ENCODE measurements at places on chromosomes 7 and 10. TPM values are rescaled to one million over a fixed set of nuclear protein-coding genes. Genes with fewer than 3 reads are reported as not detected.

DDIT4 gene
- polyA plus RNA-seq = 65.6 TPM

EBLN1 gene
- polyA plus RNA-seq = not detected

- DNase-seq = no peak
Measured at GRCh38 chr10:64215088-64215487, 693.9 kb downstream of the REEP3 start.

DNA sequence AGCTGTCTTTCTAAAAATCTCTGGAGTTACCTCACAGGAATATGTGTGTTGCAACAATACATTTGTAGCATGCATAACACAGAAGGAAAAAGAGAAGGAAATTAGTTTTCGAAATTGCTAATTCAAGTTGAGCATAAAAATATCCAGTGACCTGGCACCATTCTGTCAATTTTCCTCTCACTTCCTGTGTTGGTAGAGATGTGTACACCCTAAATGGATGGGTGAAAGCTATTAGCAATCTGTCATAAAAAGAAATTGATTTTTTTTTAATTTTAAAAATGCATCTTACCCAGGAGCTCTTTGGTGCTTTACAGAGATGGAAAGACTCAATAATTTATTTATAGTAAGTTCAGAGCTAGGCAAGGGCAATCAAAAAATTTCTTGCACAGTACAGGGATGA, 333.3 kb upstream of the TMEM229A start:
- no peak for DNase-seq

GRCh38 chr7:22587322-22587721, 87.3 kb upstream of the STEAP1B start:
- DNase-seq = no peak

- no peak for DNase-seq
Measured at GRCh38 chr7:92813390-92814024, 22.9 kb downstream of the CDK6 start.

DNA sequence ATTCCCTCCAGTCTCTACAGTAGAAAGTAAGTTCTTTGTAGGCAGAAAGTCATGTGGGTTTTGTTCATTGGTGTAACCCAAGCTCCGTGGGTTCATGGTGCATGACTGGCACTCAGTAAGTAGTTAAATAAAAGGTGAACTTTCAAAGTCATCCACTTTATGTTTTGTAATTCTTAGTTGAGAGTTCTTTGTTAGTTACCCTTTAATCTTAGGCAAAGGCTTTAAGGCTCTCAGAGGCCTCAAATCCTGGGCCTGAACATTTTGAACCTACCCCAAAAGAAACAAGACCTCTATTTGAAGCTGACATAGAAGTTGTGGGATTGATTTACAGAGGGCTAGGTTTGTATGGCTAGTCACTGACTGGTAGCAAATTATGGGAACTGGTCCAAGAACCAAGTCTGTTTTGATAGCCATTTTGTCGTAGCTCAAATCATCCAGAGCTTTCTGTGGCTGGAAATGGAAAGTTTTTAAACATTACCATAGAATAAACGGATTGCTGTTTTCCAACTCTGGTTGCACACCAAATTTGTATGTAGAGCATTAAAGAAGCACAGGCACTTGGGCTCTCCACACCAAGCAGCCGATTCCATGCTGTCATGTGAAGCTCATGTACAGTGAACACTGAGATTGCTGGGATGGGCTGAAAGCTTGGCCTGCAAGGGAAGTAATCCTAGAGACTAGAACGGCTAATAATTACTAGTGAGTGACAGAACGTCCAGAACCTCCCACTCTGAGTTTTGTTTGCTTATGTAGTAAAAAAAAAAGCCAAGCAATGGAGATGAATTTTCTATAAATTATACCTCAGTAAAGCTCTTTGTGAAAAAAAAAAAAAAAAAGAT, 53.5 kb downstream of the DENND11 start:
- no peak for DNase-seq

DNA sequence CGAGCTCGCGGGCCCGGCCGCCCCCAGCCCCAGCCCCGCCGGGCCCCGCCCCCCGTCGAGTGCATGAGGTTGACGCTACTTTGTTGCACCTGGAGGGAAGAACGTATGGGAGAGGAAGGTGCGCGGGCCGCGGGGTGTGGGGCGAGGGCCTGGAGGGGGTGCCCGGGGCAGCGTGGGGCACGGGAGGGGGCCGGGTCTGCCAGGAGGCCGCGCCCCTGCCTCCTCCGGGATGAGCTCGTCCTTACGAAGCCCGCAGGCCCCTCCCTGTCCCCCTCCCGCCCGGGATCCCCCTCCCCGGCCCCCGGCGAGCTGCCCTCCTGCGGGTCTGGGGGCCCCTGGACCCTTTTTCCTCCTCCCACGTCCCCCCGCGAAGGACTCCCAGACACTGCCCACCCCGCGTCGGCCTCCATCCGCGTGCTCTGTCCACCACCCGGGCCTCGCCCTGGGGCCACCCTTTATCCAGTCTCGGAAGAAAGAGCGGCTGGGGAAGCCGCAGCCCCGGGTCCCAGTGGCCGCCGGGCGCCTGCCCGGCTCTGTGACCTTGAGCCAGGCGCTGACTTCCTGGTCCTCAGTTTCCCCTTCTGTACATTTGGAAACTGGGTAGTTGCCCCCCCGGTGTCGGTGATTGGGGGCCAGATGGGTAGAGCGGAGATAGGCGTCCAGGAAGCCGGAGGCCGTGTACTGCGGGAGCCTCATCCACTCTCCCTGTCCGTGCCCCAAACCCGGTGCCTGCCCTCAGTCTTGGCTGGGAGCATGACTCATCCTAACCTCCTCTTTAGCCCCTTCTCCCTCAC, 521 bp downstream of the LIMK1 start:
- no peak for DNase-seq

DNA sequence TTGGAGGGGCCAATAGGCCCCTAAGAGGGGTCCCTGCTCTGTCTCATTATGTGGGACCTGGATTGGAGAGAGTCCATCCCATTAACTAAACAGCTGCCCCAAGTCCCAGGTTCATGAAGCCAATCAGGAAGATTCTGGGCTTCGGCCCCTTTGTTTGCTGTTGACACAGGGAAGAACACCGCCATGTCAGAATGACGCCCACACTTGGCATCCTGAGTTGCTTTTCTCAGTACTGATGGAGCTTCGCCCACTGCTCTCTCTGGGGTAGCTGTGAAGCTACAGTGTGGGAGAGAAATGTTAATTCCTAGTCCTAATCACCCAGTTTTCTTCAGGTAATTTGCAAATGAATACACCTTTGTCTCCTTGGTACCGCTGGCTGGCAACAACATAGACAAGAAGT, 264.7 kb downstream of the GLRX3 start:
- no peak for DNase-seq

GRCh38 chr7:27992097-27992496, 188.5 kb downstream of the JAZF1 start:
- DNase-seq = no peak
